ENCODE measurements at places on chromosomes 6 and 20.
A peak's percentile ranks its signal among the peaks of the same experiment; 100 is the strongest.

DNA sequence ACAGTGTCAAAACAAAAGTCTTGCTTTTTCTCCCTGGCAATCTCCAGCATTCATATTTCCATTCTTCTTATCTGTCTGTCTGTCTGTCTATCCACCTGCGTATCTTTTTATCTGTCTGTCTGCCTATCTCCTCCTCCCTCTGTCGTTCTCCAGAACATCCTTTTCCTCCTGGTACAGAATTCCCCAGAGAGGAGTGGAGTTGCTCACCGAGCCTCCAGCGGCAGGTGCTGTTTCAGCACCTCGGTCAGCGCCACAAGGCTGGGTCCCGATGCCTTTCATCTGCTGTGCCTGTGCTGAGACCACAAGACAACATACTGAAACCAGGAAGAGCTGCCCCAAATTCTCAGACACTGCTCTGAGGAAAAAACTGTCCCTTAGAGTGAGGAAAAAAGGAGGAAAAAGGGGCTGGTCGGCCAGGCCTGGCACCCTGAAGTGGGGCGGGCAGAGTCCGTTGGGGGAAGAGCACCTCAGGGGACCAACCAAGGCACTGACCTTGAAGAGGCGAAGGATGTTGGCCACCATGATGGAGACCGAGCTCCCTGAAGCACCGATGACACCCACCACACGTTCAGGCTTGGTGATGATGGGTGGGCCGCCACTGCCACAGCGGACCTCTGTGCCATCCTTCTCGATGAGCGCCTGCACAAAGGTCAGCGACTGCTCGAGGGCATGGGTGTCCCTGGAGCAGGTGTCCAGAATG lies 13.3 kb downstream of the GRM4 start:
- DNase-seq = peak; percentile 71

GRCh38 chr6:129730477-129731165 lies 20.6 kb upstream of the ARHGAP18 start:
- no peak for DNase-seq

- no peak for DNase-seq
Observed at GRCh38 chr6:14241255-14242070, 123.9 kb downstream of the CD83 start.

- DNase-seq = no peak
Observed at GRCh38 chr6:31513456-31514165, 15.2 kb upstream of the MCCD1 start.

- no peak for DNase-seq
Observed at GRCh38 chr6:148465670-148466069, 123.0 kb downstream of the SASH1 start.

DNA sequence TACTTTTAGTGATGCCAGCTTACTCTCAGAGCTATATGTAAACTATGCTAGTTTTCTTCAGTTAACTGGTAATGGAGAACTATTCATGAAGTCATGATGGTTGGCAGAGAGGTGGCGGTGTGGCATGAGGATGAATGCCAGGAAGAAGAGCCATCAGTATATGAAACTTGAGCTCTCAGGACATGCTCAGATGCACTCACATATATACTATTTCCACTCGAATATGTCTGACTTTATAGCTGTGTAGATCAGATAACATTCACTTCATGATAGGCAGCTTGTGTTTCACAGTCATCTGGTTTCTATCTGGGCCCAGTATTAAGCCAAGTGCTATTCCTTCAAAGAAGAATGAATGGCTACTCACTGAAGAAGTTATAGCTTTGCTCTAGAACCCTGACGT lies 46.2 kb upstream of the CEP85L start:
- DNase-seq = no peak

GRCh38 chr6:111861431-111861885 lies 11.8 kb downstream of the FYN start:
- no peak for DNase-seq

- no peak for DNase-seq
Observed at GRCh38 chr6:66199171-66199570, 492.1 kb upstream of the EYS start.

DNA sequence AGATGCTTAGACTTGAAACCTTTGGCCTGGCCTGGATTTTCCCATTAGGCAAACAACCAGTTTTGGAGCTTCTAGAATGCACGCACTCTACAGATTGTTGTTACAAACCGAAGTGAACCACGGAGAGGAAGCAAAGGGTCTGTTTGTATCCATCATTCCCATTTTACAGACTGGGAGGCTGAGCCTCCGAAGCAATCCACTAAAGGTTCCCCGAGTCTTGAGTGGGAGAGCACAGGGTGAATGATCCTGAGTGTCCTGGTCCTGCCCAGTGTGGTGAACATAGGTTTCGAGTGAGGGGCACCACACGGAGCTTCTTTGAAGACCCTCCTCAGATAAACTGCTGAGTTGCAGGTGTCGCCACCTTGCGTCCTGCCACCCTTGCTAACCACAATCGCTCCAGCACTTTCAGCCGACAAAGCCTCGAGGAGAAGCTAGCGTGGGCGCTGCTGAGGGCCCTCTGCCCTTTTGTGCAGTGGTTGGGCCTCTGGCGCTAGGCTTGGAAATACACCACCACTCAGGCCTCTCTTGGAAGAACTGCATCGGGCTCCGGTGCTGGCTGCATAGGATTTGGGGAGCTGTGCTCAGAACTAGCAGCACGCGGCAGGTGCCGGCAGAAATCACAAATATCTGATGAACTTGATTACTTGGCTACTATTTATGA lies 1.4 kb upstream of the PRDM13 start:
- no peak for DNase-seq

DNA sequence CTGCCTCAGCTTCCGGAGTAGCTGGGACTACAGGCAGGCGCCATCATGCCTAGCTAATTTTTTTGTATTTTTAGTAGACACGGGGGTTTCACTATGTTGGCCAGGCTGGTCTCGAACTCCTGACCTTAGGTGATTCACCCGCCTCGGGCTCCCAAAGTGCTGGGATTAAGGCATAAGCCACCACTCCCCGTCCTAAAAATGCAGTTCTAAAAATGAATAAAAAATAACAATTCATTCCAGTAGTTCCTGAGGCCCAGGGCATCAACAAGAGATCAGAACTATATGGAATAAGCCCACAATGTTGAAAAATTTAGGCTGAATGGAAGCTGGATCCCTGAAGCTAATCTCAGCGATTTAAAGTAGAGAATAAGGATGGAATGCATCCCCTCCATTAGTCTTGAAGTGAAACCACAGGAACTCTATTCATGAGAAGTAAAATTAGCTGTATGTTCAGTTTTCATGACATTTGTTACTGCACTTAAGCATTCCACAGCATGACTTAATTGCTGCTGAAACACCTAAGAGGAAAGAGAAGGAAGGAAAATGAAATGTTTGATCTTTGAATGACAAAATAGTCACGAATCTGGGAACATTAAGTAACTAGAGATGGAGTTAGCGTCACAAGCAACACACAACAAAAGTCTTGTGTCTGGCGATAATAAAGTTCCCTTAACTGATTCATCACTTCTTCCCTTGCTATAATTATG lies 80.4 kb upstream of the RIPOR2 start:
- DNase-seq = no peak

DNA sequence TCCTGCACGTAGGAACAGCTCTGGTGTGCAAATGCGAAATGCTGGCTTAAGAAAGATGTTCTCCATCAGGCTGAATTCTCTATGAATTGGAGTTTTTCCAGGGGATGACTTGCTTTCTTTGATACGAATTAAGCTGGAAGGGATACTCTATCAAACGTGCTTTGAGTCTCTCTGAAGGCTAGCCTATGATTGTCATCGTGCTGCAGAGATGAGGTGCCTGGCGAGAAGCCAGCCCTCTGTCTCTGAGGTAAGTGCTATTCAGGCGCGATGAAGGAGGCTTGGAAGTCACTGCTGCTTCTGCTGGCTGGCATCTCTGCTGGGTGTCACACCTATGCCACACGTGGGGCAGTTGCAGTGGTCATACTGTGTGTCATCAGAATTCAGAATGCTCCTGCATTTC lies 223.7 kb downstream of the TAF4 start:
- DNase-seq = no peak

- no peak for DNase-seq
Observed at GRCh38 chr6:142400495-142400894, 98.7 kb downstream of the ADGRG6 start.

GRCh38 chr20:47672886-47673670 lies 112.2 kb downstream of the SULF2 start:
- DNase-seq = no peak

DNA sequence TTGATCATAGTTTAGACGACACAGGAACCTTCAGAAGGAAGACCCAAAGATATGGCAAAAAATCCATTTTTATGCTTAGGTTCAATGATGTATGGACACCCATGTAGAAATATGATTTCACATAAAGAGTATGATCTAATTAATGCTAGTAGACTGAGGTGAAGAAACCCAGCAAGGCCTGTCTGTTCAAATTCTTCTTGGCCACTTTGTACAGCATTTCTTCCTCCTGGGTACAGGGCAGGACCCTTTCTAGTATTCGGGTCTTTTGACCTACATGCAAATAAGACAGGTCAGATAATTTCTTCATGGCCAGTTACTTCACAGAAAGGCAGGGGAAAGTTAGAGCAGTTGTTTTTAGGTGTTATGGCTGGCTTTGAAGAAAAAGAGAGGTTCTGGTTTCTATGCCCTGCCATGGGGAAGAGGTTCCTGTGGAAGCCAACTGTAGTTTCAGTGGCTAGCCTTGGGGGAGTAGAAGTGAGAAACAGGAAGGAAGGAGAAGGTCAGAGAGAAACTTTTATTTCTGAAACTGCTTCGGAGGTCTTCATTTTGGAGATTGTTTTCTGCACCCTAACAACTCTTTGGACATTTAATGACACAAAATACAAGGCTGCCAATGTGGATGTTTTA lies 208.3 kb downstream of the PTPRK start:
- DNase-seq = no peak

- no peak for DNase-seq
Observed at GRCh38 chr6:150641398-150642139, 41.9 kb downstream of the PLEKHG1 start.

DNA sequence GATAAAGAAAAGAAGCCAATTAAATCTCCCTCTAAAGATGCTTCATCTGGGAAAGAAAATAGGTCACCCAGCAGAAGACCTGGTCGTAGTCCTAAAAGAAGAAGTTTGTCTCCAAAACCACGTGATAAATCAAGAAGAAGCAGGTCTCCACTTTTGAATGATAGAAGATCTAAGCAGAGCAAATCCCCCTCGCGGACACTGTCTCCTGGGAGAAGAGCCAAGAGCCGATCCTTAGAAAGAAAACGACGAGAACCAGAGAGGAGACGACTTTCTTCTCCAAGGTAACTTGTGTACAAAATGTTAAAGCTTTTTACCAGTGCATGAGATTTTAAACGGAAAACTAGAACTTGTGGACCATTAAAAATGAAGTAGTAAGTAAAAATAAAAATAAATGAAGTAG lies 46.5 kb downstream of the FAM217A start:
- no peak for DNase-seq

- DNase-seq = no peak
Observed at GRCh38 chr20:58832457-58832856, 18.2 kb downstream of the GNAS-AS1 start.

GRCh38 chr20:10596710-10597121 lies 77.1 kb downstream of the JAG1 start:
- no peak for DNase-seq

DNA sequence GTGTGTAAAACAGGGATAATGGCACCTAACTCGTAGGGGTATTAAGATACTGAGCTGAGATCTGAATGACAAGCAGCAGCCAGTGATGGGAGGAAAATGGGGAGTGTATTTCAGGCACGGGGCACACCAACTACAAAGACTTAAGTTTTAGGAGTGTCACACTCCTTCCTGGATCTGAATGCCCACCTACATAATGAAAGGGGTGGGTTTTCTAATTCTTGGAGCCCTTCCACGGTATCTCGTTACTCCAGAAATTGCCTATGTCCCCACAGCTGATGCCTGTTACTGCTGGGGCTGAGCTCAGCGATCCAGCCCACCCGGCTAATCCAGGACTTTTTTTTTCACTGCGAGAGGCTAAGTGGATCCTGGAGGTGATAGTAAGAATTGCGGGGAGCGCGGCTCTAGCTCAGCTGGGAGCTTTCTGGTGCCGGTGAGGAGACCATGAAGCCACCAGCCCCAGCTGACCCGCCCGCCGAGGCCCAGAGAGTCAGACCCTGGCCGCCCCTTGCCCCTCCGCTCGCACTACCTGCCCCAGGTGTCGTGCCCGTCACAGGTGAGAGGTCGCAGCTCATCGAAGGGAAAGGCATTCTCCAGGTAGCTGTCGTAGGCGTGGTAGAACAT lies 727 bp downstream of the EDEM2 start:
- DNase-seq = peak; percentile 49

- DNase-seq = no peak
Observed at GRCh38 chr6:15255481-15255880, 9.6 kb downstream of the JARID2 start.

GRCh38 chr20:51611625-51611890 lies 69.0 kb upstream of the NFATC2 start:
- DNase-seq = no peak

GRCh38 chr6:47654255-47654654 lies 44.1 kb upstream of the ADGRF4 start:
- no peak for DNase-seq

GRCh38 chr6:30741063-30741779 lies 1.3 kb downstream of the FLOT1 start:
- DNase-seq = no peak

- no peak for DNase-seq
Observed at GRCh38 chr6:168031411-168031971, 34.0 kb downstream of the KIF25 start.

DNA sequence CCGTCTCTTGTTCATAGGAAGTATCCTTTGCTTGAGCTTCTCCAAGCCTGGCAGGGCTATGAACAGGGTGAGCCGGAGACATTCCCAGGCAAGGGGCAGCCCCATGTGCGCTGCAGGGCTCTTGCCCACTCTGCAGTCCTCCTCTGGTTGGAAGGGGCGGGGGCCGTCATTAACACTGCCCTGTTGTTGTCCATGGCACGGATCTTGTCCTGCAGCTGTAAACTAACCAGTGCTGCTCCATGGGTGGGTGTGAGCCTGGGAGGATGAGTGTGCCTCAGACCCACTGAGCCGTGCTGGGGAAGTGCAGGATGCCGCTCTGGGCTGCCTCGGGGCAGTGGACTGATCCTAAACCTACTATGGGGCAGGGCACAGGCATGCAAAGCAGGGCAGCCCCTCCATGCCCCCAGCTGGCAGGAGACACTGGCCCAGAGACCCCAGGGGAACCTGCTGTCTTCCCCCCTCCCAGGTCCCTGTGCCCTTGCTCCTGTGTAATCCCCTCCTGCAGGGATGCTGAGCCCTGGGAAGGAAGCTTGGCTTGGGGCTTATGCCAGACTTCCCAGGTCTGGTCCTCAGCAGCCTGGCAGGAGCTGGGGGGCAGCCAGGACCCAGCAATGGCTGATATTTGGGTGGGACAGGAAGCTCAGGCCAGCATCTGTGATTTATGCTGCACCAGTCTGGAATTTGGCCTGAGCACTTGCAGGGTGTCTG lies 8.5 kb downstream of the EBF4 start:
- no peak for DNase-seq

GRCh38 chr6:25280344-25281074 lies 1.3 kb downstream of the CARMIL1 start:
- DNase-seq = no peak

- no peak for DNase-seq
Observed at GRCh38 chr6:25816252-25816651, 15.6 kb downstream of the SLC17A1 start.

- no peak for DNase-seq
Observed at GRCh38 chr6:225121-225721, 67.1 kb upstream of the DUSP22 start.
